H1 (cell line): ENCODE measurements at places on chromosomes 11 and 22.

- no peak for DNase-seq
Observed at GRCh38 chr11:68441466-68442230, 18.9 kb upstream of the PPP6R3 start.

DNA sequence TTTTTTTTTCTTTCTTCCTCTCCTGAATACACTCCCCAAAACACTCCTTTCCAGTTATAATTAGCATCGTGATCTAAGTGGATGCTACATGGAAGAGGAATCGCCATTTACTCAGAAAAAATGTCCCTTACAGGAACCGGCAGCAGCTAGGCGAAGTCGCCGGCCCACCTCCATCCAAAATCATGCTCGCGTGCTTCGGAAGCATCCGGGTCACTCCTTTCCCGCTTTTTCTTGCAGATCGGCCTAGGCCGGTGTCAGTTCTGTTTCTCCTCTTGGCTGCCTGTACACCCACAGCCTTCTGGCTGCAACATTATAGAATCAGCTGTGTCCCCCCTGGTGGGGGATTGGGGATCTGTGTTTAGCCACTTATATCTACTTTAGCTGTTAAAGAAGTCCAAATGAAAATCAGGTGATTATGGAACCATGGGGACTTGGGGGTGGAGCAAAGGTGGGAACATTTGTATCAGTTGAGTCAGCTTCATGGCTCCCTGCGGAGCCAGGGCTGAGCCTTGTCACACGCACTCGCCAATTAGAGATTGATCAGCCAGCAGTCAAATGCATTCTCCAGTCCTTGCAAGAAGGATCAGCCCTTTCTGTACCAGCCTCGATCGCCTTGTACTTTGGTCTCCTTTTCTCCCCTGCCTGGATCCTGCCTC, 36.3 kb downstream of the ASRGL1 start:
- DNase-seq: no peak

DNA sequence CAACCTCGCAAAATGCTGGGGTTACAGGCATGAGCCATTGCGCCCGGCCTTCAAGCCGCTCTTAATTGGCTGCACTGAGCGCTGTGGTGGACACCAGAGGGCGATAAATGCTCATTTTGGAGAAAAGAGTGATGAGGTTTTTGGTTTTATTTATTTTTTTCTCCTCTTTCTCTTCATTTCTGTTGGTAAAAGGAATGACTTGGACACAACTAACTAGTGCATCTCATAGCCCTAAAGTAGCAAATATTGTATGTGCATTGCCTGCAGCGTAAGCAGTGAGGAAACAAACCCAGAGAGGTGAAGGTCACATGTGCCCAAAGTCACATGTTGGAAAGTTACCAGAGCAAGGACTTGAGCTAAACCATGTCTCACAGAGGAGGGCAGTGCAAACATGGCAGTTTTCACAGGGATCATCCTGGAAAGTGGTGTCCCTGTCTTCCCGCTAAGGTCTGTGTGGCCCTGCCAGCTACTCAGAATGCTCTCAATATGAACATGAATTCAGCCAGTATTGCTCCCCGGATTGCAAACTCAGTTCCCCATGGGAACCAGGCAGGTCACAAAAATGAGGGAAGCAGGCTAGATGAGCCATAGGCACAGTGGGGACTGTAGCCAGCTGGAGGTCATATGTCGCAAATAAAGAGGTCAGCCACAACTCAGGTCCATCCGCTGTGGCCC, 8.6 kb upstream of the CD82 start:
- peak; percentile 71 for DNase-seq

- DNase-seq: no peak
Observed at GRCh38 chr11:113419454-113420003, 31.9 kb downstream of the ANKK1 start.

GRCh38 chr11:134760299-134760698, 348.3 kb upstream of the B3GAT1 start:
- DNase-seq: no peak

DNA sequence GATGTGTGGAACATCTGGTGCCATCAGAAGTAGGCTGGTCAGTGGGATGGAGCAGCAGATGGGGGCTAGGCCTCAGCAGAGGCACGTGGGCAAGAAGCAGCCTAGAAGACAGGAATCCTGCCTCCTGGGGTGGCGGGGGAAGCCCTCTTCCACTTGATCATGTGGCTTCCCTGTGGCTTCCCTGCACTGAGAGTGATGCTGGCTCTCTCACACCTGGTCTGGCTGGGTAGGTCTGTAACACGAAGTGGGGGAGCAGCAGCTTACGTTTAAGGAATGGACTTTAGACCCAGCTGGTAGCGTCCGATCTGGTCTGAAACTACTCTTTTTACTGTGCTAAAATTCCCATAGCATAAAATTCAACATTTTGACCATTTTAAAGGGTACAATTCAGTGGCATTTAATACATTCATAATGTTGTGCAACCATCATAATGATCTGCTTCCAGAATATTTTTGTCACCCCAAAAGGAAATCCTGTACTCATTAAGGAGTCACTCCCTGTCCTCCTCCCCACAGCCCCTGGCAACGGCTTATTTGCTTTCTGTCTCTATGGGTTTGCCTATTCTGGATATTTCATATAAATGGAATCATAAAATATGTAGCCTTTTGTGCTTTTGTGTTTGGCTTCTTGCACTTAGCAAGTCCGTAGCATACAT, 21.7 kb downstream of the PTPN5 start:
- DNase-seq: no peak

DNA sequence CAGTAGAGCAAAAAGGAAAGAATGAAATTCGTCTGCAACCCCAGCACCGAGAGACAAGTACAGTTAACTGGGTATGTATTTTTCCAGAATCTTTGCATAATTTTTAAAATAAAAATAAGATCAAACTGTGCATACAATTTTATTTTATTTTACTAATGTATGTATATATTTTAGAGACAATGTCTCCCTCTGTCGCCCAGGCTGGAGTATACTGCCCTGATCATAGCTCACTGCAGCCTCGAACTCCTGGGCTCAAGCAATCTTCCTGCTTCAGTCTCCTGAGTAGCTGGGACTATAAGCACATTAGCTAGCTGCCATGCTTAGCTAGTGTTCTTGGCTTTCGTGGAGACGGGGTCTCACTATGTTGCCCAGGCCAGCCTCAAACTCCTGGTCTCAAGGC, 18.8 kb upstream of the DRD2 start:
- no peak for DNase-seq

GRCh38 chr11:64340671-64341335, 799 bp downstream of the CCDC88B start:
- DNase-seq: no peak

DNA sequence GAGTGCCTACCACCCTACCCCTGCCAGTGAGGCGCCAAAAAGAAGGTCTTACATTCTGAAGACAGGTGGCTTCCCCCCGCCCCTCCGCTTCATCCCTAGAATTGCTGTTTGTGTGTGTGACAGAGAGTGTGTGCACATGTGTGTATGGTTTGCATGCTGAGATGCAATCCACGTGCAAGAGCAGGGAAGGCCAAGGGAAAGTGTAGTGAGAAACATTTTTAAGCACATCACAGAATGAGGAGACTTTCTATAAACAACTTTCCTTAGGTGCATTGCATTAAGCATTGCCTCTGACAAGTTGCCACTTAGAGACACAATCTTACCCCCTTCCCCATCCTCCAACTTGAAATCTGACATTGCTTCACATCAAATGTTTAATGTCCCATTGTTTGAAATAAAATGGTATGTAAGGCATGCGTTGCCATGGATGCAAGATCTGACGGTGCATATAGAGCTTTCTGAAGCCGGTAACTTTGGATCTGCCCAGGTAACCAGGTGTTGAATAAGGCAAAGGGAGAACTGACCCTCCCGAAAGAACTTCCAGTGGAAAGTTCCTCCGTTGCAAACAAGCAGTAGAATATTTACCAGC, 21.4 kb downstream of the FJX1 start:
- DNase-seq: no peak

- DNase-seq: no peak
Observed at GRCh38 chr11:33735271-33736147, 714 bp downstream of the CD59 start.

GRCh38 chr22:17853073-17853472, 78.8 kb upstream of the BID start:
- DNase-seq: no peak

- DNase-seq: no peak
Observed at GRCh38 chr22:33812360-33812977, 107.8 kb downstream of the LARGE1 start.

DNA sequence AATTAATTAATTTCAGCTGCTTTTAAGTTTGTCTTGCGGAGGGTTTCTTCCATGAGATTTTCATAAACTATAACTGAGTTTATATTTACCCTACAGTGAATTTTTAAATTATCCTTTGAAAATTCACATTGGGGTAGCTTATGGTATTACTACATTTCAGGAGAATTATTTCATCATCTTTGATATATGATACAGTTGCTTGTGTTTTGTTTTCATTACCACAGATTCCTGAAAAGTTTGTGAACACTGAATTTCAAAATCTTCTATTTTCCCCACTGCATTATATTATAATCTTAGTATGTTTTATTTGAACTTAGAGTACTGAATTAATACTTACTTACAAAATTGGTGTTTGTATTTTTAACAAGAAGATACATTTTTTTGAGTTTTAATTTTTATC, 24.4 kb downstream of the METTL15 start:
- DNase-seq: no peak

GRCh38 chr11:69059985-69060384, 11.3 kb downstream of the TPCN2 start:
- no peak for DNase-seq

DNA sequence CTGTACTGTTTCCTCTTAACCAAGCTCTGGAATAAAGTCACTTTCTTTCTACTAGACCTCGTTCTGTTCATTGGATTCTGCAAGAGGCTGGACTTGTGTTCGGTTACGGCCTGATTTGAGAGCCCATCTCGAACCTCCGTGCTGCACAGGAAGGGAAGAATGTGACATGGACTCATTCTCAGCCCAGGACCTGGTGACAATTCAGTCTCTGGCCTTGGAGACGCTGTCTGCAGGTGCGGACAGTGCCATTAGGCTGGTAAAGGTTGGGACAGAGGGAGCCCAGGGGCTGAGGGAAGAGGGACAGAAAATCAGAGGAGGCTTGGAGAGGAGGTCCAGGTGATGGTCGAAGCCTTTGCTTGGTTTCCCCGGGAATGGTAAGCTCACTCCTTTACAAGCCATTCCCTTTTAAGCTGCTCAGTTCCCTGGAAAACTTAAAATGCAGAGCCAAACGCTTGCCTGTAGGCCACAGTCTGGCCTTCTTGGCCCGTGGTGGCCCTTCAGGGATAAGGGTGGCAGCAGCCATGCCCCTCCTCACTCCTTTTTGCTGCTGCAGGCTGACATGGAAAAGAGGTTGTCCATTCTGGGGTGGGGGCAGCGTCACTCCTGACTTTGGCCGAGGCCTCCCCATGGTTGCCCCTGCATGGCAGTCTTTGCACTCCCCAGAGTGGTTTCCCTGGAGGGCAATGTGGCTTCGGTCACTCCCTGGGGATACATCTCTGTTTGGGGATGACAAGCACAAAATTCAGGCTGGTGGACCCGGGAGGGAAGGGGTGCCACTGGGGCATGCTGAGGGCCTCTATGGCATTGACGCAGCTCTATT, 52.3 kb downstream of the SHISAL1 start:
- DNase-seq: peak; percentile 35

GRCh38 chr11:85249482-85249881, 377.7 kb downstream of the DLG2 start:
- DNase-seq: no peak

GRCh38 chr11:47373876-47374719, 4.2 kb downstream of the SPI1 start:
- peak; percentile 93 for DNase-seq

DNA sequence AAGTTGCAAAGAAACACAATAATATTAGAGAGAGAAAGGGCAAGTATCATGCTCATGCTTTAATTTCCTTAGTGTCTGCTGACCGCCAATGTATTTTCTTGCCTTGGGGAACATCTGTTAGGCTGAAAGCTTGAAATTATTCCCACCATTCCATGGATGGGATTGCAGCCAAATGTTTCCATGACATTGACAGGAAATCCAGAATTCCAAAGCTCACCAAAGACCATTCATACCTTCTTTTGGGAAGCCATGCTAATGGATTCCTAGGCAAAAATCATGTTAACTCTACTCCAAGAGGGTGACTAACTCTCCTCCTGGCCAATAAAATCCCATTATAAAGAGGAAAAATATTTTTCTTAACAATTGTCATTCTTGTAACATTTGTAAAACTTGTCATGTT, 661.4 kb upstream of the FAT3 start:
- no peak for DNase-seq

GRCh38 chr22:38474003-38474607, 6.2 kb downstream of the KDELR3 start:
- no peak for DNase-seq

- DNase-seq: no peak
Observed at GRCh38 chr22:39927544-39927943, 26.7 kb downstream of the GRAP2 start.

DNA sequence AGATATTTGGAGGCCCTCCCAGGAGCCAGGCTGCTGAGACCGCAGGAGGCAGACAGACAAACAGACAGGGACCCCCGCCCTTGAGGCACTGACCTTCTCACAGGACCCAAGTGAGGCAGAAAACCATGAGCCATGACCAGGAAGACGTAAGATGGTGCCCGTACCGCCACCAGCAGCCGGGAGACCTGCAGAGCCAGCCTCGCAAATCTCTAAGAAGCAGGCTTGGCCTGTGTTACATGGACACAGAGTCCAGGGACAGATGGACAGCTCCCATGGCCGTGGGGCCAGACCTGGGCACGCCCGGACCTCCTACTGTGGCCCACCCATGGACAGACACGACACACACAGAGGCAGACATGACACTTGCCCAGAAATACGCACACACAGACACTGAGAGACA, 30.7 kb upstream of the TOLLIP start:
- peak; percentile 32 for DNase-seq

- no peak for DNase-seq
Observed at GRCh38 chr11:104098555-104098954, 62.1 kb downstream of the DDI1 start.

DNA sequence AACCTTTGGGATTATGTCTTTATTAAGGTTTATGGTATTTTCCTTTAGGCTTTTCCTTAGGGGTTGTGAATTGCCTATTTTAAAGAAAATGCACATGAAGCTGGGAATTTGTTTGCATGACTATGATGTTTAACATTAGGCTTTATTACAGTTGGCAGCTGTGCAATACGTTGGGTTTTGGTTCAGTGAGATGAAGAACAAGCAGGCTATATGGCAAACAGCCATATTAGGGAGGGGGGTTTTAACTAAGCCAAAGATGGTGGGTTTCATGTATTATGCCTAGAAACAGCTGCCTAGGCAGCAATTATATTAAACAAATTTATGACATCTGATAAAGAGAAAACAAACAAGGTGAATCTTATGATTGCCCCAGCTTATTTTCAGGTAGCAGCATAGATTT, 880.8 kb downstream of the FAM181B start:
- DNase-seq: no peak

GRCh38 chr22:47561766-47562165, 799.3 kb downstream of the TBC1D22A start:
- DNase-seq: no peak
